ENCODE measurements at places on chromosomes 13 and 19. TPM values are rescaled to one million over a fixed set of nuclear protein-coding genes. Genes with fewer than 3 reads are reported as not detected.
A peak's percentile ranks its signal among the peaks of the same experiment; 100 is the strongest.

LILRA6 gene
- not detected for polyA plus RNA-seq

TGFBR3L gene
- polyA plus RNA-seq, result not detected

ZNF468 gene
- 13.6 TPM for polyA plus RNA-seq

CNFN gene
- polyA plus RNA-seq, result 0.20 TPM

HS6ST3 gene
- polyA plus RNA-seq, result not detected

ZNF560 gene
- polyA plus RNA-seq, result 2.1 TPM

SCEL gene
- not detected for polyA plus RNA-seq

PEG3 gene
- polyA plus RNA-seq, result 0.01 TPM

C13orf42 gene
- not detected for polyA plus RNA-seq

FOSB gene
- polyA plus RNA-seq, result 1.7 TPM

ICAM5 gene
- 3.8 TPM for polyA plus RNA-seq

- DNase-seq, result no peak
Measured at GRCh38 chr13:68124437-68125086, 894.4 kb upstream of the PCDH9 start.

GRCh38 chr19:17754634-17755442 is 3.6 kb downstream of the FCHO1 start:
- DNase-seq, result no peak

- DNase-seq, result peak; percentile 20
Measured at GRCh38 chr19:16509141-16510061, 13.2 kb downstream of the C19orf44 start.

DNA sequence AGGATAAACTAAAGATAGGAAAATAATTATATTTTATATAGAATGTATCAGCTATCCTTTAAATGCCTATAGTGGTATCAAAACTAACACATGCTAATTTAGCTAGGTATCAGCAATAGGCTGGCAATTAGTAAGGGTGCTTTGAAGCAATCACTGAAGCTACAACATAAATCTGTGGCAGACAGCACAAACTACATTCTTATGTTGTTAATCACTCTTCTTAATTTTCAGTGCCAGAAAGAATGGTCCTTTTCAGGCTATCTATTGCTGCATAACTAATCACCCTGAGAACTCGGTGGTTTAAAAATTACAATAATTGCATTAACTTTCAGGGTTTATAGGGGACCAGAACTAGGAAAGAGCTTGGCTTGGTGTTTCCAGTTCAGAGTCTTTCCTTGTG is 963.1 kb downstream of the EFNB2 start:
- no peak for DNase-seq

DNA sequence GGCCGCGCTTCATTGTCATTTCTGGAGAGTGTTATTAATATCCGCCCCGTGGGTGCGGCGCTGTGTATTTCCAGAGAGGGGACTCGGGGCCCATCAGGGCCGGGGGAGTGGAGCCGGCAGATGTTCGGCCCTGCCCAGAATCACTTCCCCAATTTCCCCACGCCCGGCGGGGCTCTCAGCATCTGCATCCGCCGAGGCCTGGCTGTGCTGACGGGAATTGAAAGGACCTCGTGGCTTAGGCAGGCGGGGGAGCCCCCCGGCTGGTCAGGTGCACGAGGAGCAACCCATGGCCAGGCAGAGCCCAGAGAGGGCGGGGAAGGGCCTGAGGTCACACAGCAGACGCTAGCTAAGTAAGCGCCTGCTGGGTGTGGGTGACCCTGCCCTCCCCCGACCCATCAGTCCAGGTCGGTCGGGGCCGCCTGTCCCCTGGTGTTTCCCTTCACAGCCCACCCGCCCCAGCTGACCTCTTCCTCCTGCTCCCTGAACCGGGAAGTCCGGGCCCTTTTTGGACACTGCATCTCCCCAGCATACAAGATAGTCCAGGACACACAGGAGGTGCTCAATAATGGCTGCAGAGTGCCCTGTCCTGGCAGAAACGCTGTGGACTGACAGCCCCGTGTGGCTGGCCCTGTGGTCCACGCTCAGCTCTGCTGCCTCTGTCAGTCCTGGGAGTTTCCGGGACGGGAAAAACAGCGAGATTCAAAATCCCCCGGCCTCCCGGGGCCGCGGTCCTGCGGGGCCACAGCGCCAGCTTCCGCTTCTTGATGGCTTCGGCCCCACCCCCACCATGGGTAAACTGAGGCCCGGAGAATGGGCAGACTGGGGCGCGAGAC is 22.1 kb downstream of the ARID3A start:
- no peak for DNase-seq

GRCh38 chr13:62014299-62014698 is 598.6 kb upstream of the PCDH20 start:
- no peak for DNase-seq

GRCh38 chr13:75723901-75724300 is 87.8 kb downstream of the LMO7 start:
- no peak for DNase-seq

DNA sequence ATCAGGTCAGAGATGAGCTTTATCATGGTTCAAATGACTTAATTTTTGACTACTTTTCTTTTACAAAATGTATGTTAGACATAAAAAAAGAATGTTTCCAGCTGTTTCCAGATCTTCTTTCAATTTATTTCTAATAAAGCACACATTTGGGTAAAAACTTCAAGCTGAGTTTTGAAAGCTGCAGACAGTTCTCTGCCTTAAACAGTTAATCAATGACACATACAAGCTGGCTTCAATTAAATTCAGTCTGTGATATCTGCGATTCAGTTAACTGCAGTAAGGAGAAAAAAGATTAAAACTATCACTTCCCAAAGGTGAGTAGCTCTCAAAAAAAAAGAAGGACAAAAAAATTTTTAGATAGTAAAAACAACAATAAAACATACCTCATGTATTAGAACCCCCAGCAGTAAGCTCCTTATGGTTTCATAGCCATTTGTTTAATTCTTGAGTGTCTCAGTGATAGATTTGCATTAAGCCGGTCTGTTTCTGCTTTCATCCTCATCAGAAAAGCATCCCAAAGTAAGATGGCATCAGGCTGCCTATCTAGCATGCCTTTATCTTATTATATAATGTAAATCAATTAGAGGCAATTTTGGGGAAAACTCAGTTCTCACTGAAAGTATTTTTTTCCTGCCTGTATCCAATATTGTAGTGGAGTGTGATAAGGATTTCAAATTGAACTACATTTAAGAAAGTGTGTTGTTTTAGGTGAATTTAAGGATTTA is 81.8 kb upstream of the STARD13 start:
- no peak for DNase-seq

DNA sequence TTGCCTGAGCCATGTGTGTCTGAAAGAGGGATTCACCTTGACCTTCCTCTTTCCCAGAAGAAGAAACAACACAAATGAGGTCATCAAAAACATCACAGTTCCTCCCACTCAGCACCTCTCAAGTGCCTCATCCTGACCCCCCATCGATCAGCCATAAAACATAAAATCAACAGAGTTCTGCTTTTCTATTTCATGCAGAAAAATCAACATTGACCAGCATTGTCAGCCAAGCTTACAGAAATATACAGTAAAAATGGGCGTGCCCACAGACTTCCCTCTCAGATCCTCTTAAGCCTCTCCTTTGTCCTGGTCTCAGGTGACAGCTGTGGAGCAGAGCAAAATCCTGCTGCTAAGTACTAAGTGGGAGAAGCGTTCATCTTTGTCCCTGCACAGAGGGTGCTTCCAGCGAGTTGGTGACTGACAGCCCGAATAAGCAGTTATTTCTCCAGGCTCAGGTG is 213.3 kb downstream of the OLFM4 start:
- DNase-seq, result no peak

DNA sequence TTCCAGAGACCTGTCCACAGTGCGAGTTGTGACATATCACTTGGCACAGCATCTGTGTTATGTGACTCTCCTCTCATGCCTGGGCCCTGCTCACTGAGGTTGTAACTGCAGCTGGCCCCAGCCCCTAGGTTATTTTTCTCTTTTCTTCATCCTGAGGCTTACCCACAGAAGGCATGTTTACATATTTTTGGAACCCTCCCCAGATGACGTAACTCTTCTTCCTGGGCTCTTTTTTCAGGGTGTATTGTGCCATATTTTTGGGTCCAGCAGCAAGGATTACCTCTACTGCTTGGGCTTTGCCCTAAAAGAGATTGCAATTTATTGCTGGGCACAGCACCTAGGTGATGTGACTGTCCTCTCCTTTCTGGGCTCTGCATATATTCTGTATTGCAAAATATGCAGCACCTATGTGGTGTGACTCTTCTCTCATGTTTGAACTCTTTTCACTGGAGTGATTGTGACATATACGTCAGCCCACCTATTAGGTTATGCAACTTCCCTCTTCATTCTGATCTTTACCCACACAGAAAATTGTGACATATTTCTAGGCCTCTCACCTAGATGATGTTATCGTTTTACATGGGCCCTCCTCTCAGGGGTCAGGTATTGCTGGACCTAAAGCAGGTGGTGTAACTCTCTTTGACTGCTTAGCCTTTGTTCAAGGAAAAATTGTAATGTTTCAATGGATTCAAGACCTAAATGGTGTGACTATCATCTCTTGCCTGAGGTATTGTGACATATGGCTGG is 64.5 kb upstream of the ZNF724 start:
- DNase-seq, result no peak

- no peak for DNase-seq
Measured at GRCh38 chr13:96860882-96861281, 133.4 kb downstream of the OXGR1 start.

GRCh38 chr13:75904012-75904411 is 267.9 kb downstream of the LMO7 start:
- no peak for DNase-seq

- DNase-seq, result no peak
Measured at GRCh38 chr13:90008707-90009149, 1338.8 kb upstream of the MIR17HG start.

DNA sequence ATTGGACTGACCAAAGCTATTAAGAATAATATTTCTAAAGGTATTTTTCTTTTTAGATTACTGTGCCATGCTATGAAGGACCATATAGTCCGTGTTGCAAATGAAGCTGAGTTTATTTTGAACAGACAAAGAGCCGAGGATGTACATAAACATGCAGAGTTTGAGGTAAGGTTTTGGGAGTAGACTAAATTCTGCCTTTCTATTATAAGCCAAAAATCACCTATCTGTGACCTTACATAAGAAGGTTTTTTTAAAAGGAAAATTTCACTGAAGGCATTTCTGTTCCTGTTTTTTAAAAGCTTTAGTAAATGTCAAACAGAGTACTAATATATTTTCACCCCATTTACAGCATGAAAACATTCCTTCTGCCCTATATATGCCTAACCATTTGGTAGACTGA is 127.4 kb downstream of the MAB21L1 start:
- DNase-seq, result no peak

DNA sequence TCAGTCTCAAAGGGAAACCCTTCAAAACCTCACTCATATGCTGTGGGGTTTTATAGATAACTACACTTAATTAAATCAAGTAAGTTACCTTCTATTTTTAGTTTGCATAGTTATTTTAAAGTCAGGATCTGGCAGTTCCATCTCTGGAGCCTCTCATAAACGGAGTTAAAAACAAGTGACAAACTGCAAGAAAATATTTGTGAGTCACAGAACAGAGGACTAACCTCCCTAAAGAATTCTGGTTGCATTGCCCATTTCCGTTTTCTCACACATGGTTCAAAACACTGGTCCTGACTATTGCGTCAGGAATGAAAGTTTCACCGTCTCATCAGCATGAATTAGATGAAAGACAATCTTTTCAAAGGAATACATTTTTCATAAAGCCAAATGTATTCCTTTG is 10.6 kb downstream of the RXFP2 start:
- DNase-seq, result peak; percentile 72

- no peak for DNase-seq
Measured at GRCh38 chr19:42436006-42436405, 6.7 kb downstream of the CXCL17 start.

- no peak for DNase-seq
Measured at GRCh38 chr19:49333811-49334288, 1.4 kb upstream of the CD37 start.

DNA sequence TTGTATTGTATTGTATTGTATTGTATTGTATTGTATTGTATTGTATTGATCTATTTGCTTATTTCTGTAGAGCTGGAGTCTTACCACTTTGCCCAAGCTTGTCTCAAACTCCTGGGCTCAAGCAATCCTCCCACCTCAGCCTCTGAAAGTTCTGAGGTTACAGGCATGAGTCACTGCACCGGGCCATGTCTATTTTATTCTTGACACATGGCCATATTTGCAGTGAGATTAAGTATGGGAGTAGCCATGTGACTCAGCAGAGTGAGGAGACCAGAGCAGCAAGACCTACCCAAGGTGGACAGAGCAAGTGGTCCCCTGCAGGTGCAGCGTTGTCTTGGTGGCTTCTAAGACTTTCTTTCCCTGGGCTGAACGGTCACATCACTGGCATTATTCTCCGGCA is 49.1 kb upstream of the UBAC2 start:
- no peak for DNase-seq

GRCh38 chr13:60182907-60183306 is 19.2 kb upstream of the DIAPH3 start:
- no peak for DNase-seq

DNA sequence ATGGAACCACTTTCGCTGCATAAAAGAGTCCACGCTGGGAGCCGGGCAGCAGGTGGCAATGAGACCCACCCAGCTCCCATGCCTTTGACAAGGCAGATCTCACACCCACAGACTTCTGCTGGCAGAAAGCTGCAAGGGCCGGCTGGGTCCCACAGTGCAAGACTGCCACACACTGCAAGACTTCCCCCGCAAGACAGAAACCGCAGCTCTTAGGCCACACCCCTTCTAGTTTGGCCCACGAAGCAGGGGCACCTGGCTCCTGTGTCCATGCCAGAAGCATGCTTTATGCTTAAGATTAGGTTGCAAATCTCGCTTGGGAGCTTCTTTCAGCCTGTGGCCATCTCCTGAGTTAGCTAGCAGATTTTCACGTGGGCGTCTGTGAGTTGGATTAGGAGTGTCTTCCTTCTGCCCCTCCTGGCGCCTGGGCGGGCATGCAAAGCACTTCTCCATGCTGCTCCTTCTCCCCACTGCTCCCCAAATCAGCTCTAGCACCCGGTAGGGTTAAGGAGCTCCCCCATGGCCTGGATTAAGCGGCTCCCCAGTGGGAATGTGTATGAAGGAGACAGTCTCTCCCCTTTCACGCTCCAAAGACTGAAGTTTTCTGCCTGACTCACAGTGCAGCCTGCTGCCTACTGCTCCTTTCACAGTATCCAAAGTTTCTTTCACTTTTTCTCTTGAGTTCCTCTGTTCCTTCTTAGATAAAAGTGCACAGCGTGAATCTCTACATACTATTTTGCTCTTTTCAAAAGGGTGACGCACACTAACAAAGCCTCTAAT is 17.7 kb downstream of the GPC6 start:
- DNase-seq, result no peak

- DNase-seq, result peak; percentile 20
Measured at GRCh38 chr13:47087841-47088240, 191.0 kb upstream of the HTR2A start.

DNA sequence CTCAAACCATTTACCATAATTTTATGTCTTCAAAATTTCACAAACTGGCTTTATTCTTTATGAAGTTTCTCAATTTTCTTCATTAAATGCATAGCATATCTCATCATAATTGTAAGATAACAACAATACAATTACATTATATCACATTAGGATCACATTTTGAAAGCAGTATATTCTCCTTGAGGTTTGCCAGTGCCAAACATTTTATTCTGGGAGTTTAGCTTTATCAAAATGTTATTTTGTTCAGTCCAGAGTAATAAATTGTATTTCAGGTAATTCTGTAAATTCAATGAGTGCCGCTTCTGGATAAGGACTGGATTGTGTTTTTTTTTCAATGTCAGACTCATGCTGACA is 234.6 kb upstream of the MIR17HG start:
- no peak for DNase-seq
